ENCODE measurements at places on chromosomes 6 and 20.

- no peak for DNase-seq
These were observed 60.8 kb downstream of the RTN4IP1 start for GRCh38 chr6:106568530-106568929.

DNA sequence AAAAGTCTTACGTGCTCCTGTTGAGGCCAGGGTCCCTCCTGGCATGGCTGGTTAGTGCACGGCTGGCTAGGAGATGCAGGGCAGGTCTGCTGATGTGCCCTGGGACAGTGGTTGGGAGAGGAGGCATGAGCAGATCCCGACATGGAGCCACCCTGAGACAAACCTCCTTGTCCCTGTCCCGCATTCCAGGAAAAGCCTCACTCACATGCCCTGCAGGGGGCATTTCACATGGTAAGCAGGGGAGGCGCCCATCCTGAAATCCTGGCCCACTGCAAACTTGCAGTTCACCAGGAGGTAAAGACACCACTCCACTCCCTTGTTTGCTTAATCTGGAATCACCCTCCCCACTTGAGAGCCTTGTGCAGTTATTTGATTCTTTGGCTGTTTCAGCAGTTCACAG, 116.7 kb upstream of the SLC24A3 start:
- DNase-seq = no peak

- DNase-seq = no peak
These were observed 38.2 kb downstream of the NOX3 start for GRCh38 chr6:155417454-155417853.

GRCh38 chr20:53581444-53582250, 12.0 kb downstream of the ZNF217 start:
- DNase-seq = no peak

DNA sequence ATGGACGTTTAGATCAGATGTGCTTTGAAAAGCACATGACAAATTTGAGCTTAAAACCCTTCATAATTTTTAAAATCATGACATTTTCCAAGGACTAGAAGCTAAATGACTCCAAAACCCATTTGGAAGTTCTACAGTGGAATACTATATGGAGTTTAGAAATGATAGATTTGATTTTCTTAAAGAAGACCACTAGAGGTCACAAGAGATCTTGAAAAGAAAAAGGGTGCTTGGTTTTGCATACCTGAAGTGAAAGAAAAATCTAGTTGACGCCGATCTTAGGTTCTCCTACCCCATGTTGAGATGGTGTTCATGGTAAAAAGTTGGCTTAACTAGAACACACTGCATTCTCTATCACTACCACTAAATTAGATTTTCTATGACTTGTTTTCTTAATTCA, 31.5 kb downstream of the CFAP61 start:
- no peak for DNase-seq

DNA sequence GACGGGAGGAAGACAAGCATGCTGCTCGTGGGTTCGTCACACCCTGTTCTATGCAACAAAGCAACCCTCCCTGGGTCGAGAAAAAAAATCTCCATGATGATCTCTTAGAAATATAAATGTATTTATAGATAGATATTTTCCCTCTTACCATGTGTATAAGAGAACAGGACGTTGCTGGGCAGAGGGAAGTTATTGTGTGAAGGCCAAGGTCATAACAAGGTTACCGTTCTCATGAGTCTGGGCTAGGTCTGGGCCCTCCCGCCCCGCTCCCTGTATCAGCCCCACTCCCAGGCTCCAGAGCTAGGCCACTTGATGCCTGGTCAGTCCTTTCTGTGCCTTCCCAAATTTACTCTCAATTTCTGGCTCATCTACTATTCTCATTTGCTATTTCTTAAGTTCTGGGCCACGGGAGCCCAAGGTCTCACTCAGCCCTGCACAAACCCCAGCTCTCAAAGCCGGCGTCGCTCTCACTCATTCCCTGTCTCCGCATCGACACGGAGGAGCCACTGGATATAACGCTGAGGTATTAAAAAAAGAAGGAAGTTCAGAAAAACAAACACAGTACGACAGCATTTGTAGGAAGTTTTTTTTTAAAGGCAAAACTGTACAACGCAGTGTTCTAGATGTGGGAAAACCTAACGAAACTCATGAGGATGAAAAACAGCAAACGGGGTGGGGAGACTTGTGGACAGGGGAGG, 96.8 kb downstream of the PSMG4 start:
- DNase-seq = no peak

DNA sequence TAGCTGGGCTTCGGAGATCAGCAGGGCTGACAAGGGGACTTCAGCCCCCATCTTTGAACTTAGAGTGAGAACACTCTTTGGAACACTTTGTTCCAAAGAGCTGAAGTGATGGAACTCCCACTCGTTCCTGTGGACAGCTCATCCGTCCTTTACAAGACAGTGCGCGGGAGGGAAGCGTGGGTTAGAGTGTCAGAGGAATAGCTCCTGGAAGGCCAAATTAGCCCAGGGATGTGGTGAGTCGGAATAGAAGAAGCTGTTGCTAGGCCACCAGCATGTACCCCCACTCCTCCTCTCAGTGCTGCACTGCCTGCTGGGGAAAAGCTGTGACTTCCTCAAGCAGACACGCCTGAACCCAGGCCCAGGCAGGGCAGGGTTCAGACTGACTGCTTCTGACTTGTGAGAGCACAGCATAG, 1.7 kb downstream of the SDCBP2 start:
- DNase-seq = no peak

- DNase-seq = no peak
These were observed 62.9 kb downstream of the EFHC1 start for GRCh38 chr6:52482903-52483670.

DNA sequence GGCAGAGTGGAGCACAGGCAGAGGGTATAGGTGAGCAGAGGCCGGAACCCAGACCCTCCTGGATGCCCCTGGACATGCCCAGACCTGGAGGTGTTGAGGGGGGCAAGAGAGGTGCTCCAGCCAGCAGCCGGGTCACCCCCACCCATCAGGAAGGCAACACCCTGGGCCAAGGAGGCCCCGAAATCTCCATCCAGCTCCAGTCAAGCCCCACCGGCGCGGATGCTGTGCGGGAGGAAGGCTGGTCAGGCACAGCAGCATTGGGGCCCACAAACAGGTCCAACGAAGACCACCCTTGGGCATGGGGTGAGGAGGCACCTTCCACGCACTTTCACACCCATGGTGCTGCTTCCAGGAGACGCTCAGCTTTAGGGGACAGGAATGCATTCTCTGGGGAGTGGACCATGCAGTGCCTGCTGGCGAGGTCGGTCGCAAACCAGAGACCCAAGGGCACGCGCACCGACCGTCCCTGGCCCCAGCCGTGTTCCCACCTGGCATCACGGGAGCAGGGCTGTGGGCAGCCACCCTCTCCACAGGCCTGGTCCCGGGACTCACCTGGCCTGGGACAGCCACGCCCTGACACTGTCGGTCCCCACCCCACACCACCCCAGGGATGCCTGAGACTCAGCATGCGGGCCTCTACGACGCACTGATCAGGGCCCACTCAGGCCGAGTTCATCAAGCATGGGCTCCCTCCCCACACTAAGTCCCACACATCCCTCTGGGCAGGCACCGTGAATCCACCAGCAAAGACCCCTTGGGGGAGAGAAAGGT, 43.6 kb upstream of the ZBP1 start:
- no peak for DNase-seq

DNA sequence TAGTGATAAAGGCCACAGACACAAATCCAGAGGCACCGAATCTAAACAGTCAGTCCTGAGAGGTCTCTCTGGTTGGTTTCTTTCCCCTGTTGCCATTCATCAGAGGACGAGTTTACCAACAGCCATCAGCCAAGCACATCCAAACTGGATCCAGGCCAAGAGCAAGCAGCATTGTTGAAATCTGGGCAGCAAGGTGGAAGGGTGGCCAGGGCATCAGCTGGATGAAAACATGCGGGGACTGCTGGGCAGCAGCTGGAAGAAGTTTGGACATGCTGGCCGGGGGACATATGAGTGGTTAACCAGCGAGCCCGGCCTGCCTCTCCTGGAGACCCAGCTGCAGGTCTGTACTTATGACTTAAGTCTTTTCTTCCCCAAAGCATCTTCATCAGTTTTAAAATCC, at the start of gene SMIM28:
SMIM28 (plus strand) TSS at position 62 of the 400 bp plus-strand sequence; CDS start at position 230, 168 bp downstream.
- no peak for DNase-seq

GRCh38 chr6:47633141-47633540, 65.2 kb upstream of the ADGRF4 start:
- DNase-seq = no peak

DNA sequence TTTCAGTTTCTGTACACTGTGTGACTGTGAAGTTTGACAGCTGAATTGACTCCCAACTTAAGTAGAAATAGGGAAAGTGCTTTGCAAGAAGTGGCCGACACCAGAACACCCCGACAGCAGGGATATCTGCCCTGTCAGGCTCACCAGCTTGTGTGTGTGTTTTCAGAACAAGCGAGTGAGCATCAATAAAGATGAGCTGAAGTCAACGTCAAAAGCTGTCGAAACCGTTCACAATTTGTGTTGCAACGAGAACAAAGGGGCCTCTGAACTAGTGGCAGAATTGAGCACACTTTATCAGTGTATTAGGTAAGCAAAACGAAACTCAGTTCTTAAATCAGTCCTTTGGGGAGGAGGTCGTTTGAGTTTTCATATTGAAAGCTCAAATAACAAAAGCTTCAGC, 10.7 kb downstream of the NELFCD start:
- DNase-seq = no peak

GRCh38 chr20:24972341-24972740, 20.2 kb downstream of the APMAP start:
- DNase-seq = no peak

- no peak for DNase-seq
These were observed 65.8 kb upstream of the SNRPB2 start for GRCh38 chr20:16664020-16664419.

DNA sequence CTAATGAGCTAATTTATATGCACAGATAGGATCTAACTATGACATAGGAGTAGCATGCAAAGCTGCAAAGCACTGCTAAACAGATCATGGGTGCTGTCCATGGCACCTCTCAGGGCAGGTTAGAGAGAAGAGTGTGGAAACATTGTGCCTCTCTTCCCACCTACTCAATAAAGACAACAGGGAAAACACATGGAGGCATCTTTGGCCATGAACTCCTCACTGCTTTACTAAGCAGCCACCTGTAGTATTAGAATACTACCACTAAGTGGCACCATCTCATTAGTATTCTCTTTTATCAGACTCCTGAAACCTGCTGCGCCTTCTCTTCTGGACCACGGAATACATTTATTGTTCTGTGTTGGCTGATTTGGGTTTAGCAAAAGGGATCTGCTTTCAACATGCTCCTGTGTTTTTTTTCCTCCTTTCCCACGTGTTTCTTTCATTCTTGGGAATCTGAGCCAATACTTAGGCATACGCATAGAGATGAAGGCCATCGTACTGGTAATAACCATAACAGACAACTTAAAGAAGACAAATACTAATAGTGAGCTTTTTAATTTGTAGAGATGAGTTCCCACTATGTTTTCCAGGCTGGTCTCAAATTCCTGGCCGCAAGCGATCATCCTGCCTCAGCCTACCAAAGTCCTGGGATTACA, 9.4 kb upstream of the HDDC2 start:
- DNase-seq = peak; percentile 36

DNA sequence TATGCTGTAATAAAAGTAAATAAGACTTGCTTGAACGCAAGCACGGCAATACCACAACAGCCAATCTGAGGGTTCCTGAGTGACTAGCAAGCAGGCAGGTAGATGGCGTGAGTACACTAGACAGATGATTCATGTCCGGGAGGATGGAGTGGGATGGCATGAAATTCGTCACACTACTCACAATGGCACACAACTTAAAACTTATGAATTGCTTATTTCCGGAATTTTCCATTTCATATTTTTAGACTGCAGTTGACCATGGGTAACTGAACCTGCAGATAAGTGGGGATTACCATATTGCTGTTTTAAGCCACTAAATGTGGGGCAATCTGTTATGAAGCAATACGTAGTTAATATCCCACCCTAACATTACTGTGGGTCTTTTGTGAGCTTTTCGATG, 93.6 kb upstream of the NFATC2 start:
- DNase-seq = no peak

DNA sequence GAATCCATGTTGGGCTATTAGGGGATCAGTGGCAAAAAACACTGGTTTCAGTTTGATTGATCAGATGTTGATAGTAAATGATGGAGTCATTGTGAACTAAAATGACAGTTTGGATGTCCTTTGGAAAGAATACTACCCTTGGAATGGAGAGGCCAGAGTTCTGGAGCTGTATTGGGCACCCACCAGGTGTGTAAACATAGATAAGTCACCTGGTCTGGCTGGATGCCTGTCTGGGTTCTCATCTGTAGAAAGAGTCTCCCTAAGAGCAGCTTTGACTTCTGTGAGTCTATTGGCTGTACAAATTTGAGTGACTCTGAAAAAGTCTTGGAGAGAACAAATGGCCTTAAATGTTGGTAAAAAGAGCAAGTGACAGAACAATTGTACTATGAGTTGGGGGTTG, 115.0 kb downstream of the SCP2D1 start:
- DNase-seq = no peak

- no peak for DNase-seq
These were observed 32.3 kb downstream of the SNX5 start for GRCh38 chr20:17936286-17936760.

- DNase-seq = no peak
These were observed 106.5 kb downstream of the TCP11 start for GRCh38 chr6:35034411-35035191.

GRCh38 chr6:31060145-31060544, 49.9 kb downstream of the MUC22 start:
- no peak for DNase-seq

DNA sequence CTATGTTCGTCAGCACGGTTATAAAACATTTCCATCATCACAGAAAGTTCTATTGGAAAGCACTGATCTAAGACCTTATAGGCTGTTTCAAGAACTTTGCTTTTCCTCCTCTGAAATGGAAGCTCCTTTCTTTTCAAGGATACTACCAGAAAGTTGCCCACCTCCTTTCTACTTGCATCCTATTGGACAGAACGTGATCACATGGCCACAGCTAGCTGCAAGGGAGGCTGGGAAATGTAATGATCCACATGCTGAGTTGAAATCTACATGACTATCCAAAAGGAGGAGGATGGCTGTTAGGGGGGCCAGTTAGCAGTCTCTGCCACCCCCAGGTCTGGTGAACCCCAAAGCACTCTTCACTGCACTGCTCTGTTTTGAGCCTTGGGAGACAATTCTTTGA, 3.3 kb downstream of the SFTA2 start:
- DNase-seq = no peak

GRCh38 chr20:35145141-35145564, 2.0 kb downstream of the EDEM2 start:
- DNase-seq = peak; percentile 35

- no peak for DNase-seq
These were observed 55.6 kb upstream of the ZMYND8 start for GRCh38 chr20:47412083-47412482.

DNA sequence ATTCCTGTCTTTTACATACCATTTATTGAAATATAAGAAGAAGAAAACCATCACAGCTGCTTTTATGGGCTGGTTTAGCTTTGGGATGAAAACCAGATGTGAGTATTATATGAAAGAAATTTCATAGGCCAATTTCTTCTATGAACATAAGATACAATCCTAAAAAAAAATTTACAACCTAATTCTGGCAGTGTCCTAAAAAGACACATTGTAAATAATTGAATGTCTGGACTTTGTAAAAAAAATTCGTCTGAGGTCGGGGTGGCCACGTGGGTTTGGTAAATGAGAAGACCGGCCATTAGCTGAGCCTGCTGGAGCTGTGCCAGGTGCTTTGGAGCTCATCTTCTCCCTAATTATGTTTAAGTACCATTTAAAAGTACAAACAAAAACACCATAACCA, 26.8 kb downstream of the DACT2 start:
- no peak for DNase-seq

All from right renal pelvis (tissue), 4 donors.